Hippocampal formation (tissue), 2 donors: ENCODE measurements at places on chromosomes 11 and 22.
A peak's percentile ranks its signal among the peaks of the same experiment; 100 is the strongest.

- DNase-seq: no peak
Measured at GRCh38 chr11:22733475-22734248, 67.3 kb downstream of the GAS2 start.

DNA sequence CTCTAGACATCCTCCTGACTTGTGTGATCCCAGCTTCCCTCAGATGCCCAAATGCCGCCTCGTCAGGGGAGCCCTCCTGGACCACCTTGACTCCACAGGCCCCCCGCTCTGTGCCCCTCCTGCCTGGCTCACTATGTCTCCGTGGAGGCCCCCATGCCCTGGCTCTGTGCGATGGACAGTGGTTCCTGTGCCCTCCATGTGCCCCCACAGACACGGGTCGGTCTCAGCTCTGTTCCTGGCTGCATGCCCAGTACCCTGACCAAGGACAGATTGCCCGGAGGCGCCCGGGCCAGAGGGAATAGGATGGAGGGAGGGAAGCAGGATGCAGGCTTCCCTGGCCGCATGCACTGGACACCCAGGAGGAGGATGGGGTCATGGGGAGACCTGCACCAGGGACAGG, 1274.6 kb downstream of the BRD1 start:
- DNase-seq: no peak

- no peak for DNase-seq
Measured at GRCh38 chr11:134155946-134156865, 67.6 kb downstream of the NCAPD3 start.

GRCh38 chr22:50444663-50445062, 30.2 kb downstream of the SBF1 start:
- no peak for DNase-seq

GRCh38 chr11:35237860-35238715, 99.1 kb downstream of the CD44 start:
- no peak for DNase-seq

DNA sequence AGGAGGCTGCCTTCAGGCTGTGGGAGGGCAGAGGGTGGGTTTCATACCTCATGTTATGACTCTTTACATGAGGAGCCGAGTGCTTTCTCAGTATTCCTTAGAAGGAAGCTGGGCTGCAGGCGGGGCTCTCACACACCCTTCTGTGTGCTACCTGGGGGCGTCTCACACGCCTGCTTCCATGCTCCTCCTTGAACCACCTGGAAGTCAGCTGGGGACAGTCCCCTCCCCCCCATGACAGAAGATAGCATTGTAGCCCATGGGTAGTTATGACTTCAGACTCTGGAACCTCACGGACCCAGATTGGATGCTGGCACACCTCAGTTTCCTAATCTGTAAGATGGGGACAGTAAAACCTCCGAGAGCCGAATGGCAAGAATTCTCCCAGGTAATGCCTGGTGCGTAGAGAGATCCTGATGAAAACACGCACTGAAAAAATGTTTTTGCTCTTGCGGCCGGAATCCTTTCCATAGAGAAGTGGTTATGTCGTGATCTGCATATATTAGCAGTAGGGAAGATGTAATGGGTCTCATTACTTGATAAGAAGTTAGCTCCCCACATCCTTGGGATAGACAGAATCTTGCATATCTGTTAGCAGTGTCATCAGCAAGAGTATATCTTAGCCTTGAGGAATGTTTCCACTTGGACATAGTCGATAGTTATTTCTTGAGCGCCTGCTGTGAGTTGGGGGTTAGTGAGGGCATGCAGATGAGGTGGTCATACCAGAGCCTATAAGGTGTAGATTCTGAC, 4.9 kb downstream of the DAGLA start:
- no peak for DNase-seq

GRCh38 chr11:19719960-19720359, 7.3 kb downstream of the NAV2 start:
- peak; percentile 36 for DNase-seq

DNA sequence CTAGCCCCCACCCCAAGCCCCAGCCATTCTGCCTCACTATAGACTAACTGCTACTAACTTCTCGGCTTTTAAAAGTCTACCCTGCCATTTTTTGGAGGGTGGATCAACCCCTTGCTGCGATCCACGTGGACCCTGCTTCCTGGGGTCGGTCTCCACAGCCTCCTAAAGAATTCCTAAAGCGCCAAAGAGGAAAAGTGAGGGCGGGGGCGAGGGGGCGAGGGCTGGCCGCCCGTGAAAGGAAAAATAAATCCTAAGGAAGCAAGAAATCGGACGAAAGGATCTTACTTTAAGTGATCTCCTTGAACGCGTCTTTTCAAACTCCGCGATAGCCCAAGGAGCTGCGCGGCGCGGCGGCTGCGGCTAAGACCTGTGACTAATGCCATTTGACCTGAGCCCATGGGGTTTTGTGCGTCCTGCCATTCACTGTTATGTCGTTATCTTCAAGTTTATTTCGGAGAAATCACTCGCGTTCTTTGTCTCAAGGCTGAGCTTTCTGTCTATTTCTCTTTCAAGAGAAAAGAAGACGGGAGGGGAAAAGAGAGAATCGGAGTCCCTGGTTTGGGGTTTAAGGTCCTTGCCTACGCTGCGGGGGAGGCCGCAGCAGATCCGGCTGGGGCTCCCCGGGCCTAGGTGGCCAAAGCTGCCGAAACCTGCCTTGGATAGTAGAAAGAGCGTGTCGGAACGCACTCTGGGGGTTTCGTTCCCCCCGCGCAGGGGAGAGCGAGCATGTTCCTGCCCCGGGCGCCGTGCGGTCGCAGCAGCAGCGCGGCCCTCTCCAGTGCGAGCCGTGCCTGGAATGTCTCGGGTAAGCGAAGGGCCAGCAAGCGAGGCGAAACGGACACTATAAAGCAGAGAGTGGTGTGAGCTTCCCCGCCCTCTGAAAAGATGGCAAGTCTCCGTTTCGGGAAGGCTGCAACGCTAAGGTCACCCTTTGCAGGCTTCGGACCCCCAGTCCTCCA, 2.8 kb upstream of the DBX1 start:
- DNase-seq: no peak
